ENCODE measurements at places on chromosomes 3 and 15.

GRCh38 chr3:69338911-69339310, 47.0 kb downstream of the FRMD4B start:
- no peak for DNase-seq

GRCh38 chr3:153410517-153410916, 248.5 kb downstream of the RAP2B start:
- DNase-seq, result no peak

DNA sequence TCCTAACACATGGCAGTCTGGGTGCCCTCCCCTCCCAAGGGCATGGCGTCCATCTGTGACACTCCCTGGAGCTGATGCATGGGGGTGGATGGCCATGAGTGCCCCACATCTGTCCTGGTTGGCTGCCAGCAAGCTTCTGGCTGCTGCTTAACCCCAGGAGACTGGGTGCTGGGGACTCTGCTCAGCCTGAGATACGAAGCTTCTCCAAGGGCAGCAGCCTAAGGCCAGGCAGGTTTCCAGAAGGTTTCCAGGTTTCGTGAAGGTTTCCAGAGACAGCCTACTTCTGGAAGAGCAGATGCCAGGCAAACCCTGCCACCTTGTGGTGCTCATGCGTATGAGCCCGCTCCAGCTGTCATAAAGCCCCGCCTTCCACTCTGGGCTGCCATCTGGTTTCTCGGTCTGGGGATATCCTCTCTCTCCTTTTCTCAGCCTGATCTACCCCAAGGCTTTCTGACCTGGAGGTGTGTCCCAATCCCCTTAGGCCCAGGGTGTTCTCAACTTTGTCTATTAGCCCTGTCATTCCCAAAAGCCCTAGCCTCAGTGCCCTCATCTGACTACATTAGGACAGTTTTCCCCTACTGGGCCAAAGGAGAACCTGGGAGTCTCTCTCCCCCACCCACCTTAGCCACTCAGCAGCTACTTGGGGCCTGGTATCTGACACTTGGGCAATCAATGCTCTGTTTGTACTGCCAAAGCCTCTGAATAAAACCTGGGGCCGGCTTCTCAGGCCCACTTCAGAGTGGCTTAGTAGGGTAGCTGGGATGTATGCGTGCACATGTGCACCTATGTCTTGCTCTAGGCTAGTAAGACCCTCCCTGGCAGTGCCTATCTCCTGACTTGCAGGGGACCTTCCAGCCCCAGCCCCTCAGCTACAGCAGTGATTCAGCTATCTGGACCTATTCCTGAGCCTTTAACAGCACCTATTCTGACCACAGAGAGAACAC, 12.0 kb downstream of the MRPL46 start:
- no peak for DNase-seq

- DNase-seq, result no peak
Observed at GRCh38 chr3:25784971-25785370, 1.7 kb upstream of the NGLY1 start.

GRCh38 chr15:62928242-62928999, 114.1 kb upstream of the TPM1 start:
- no peak for DNase-seq

Data from activated gamma-delta T cell (primary cell).